ENCODE measurements at places on chromosomes 7 and 10.

DNA sequence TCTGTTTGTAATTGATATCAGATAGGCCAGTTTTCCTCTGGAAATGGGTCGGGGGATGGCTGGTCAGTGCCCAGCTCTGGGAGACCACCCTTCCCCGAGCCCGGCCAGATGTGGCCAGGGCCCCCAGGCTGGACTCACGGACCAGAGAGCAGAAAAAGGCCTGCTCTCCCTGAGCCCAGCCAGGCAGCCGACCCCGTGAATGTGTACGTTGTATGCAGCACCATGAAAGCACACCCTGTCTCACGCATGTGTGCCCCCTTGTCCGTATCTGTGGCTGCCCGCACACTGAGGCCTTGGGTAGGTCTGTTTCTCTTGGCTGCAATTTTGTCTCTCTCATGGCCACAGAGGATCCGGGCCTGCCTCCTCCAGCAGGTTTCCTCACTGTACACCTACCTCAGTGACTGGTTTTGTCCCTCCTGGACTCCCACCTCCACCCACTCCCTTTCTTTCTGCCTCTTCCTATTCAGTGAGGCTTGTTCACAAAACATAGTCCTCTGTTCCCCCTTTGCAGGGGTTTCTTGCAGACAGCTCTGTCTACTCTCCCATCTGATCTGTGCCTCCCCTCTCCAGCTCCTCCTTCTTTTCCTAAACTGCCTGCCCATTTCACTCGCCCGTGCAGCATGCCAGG lies 23.6 kb upstream of the ANKRD2 start:
- DNase-seq, result no peak

DNA sequence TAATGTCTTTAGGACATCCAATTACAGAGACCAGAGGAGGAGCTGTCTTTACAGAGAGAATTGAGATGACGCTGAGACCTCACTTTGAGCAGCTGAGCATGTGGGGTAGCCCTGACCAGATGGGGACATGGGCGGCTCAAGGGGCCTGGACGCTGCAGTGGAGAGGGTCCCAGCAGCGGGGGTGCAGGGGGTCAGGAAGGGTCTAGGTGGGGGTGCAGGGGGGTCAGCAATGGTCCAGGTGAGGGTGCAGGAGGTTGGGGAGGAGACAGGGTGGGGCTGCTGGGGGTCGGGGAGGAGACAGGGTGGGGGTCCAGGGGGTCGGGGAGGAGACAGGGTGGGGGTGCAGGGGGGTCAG lies 43.2 kb upstream of the CFAP46 start:
- no peak for DNase-seq

DNA sequence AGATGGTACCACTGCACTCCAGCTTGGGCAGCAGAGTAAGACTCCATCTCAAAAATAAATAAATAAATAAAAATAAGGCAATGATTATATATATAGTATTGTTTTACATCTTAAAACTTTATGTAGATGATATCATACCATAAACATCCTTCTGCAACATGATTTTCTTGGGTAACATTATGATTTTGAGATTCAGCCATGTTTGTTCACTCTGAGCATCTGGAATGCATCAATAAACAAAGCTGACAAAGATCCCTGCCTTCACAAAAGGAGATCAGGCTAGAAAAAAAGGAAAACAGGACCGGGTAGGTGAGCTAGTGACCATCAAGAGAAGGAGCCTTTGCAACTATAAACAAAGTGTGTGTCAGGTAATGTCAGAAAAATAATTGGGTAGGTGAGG lies 31.9 kb upstream of the KAT6B start:
- no peak for DNase-seq

DNA sequence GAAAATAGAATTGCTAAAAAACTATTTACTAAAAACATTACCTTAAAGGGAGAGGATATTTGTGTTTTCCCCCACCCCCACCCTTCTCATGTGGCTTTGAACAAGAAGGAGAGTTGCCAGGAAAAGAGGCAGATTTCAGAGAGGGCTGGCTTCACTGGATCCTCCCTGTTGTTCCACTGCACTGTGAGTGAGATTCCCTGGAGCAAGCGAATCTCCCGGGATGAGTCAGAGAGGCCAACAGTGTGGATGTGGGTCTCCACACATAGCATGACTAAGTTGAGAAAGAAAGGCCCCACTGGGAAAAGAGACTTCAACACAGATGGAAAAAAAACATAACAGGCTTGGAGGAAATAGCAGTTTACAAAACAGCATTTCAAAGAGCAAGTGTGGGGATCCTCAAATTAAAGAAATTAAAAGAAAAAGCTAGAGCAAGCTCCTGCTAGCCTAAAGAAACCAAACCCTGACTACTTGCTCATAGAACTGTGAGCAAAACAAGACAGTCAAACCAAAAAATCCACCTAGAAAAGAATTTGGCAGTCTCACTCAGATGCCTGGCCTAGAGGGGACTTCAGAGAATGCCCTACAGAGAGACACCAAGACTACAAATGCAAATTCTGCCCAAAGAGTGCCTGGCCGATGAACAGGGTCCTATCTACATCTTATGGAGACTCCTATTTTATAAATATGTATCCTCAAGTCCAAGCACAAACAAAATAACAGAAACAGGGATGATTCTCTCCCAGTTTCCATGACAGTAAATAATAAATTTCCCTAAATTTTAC lies 3.4 kb downstream of the CAV1 start:
- peak; percentile 38 for DNase-seq

- no peak for DNase-seq
These were observed 110.2 kb downstream of the COL13A1 start for GRCh38 chr10:69911613-69912528.

Measured in T1000 (cell line).